Cortex of kidney (tissue), 1 donor: ENCODE measurements at places on chromosomes 12 and 14.

DNA sequence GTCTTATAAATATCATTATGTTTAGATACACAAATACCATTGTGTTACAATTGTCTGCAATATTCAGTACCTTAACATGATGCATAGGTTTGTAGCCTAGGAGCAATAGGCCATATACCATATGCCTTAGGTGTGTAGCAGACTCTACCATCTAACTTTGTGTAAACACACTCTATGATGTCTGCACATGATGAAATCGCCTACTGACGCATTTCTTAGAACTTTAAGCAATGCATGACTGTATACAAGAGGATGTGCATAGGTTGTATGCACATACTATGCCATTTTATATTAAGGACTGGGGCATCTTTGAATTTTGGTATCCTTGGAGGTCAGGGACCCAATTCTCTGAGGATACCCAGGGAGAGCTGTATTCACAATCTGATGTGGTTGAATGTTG, 10.1 kb upstream of the BTG1 start:
- no peak for DNase-seq

GRCh38 chr14:75274899-75275569, 3.6 kb upstream of the FOS start:
- no peak for DNase-seq

DNA sequence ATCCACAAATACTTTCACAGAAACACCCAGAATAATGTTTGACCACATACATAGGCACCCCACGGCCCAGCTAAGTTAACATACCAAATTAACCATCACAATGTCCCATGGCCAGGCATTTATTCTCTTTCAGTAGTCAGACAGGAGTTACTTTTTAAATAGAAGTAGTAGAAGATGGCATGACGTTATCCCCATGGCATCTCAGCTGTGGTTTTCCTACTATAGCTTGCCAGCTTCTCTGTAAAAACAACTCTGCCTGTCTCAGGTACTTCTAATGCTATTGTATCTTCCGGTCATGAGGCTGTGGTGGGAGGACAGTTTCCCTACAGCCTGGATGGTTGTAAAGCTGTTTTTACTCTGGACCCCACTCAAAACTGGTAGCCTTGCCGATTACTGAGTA, 19.3 kb downstream of the CTSG start:
- no peak for DNase-seq

DNA sequence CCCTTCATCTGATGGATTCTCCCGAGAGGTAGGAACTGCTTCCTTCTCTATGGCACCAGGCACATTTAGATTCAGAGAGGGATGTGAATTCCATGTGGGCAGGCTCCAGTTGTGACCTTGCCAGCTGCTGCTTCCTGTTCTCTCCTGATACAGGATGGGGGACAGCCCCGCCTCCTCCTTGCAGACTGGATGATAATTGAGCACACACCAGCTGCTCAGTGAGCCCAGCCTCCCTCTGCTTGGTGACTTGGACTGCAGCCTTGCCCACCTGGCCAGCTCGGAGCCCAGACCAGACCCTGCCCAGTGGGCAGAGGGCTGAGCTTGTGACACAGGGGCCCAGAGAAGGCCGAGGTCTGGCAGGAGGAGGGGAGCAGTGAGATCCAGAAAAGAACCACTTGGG, 90.2 kb downstream of the CALM1 start:
- DNase-seq = no peak

- no peak for DNase-seq
Measured at GRCh38 chr14:33891700-33892099, 59.2 kb downstream of the EGLN3 start.

DNA sequence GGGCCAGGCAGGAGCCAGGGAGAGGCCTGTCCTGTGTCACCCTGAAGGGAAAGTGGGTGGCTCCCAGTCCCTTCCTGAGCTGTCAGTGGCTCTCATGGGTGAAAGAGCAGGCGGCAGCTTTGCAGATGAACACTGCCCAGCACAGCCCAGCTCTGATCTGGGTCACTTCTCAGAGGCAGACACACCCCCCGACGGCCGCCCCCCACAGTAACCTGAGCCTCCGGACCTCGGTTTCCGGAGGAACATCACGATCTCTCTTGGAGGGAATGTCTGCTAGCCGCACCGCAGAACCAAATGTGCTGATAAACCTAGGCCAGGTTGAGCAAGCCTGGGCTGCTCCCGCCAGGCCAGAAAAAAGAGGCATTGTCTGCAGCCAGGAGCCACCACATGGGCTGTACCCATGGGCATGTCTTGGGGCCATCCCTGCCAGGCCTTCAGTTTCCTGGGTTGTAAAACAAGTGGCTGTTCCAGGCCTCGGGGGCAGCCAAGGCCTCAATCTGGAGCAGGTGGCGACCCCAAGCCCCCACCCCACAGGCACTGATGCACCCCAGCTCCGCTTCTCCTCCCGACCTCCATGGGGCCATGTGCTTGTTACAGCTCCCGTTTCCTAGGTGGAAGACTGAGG, 57.6 kb downstream of the NCOR2 start:
- no peak for DNase-seq

- no peak for DNase-seq
Measured at GRCh38 chr14:104545942-104546501, 33.5 kb upstream of the C14orf180 start.

DNA sequence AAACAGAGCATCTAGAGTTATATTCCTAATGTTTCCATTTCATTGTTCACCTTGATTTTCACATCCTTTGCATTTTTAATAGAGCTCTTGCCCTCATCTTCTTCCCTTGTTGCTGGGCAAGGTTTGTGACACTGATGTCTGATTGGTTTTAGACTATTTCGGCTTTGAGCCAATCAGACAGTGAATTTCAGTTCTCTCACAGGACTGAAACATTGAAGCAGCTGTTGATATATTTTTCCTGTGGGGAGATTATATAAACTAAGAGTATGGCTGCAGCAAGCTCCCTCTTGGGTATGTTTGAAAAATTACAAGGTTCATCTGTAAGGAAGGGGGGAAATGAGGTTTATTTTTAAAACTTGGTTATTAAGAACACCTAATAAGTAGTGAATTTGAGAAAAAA, 51.2 kb downstream of the ATF7IP start:
- DNase-seq = no peak

- no peak for DNase-seq
Measured at GRCh38 chr12:93205361-93205760, 172.4 kb upstream of the NUDT4 start.

GRCh38 chr14:29165431-29165830, 398.8 kb downstream of the FOXG1 start:
- DNase-seq = no peak

GRCh38 chr14:53536446-53536845, 383.3 kb upstream of the DDHD1 start:
- DNase-seq = no peak

- no peak for DNase-seq
Measured at GRCh38 chr12:79360936-79361335, 329.8 kb downstream of the PAWR start.

GRCh38 chr12:12979731-12980259, 20.3 kb downstream of the HEBP1 start:
- DNase-seq = no peak

DNA sequence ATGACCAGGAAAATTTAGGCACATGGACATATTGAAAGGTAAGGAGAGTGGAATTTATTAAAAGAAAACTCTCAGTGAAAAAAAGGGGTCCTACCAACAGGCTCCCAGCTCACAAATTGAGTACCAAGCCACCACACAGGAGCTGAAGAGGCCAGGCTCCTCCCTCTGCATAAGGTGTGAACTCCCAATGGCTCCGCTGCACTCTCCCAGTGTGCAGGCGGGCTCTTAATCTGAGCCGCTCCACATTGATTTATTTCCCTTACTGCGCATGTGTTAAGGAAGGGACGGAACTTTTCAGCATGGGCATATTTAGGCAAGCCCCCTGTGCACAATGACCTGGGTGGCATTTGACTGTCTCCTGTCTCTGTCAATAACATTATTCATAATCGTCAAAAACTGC, 68.6 kb upstream of the PLEKHG7 start:
- no peak for DNase-seq
